Mucosa of descending colon (tissue), 3 donors: ENCODE measurements at places on chromosomes 7 and 10. TPM values are rescaled to one million over a fixed set of nuclear protein-coding genes. Genes with fewer than 3 reads are reported as not detected.

Gene EMX2
- not detected for total RNA-seq

Gene FZD1
- 7.3 TPM for total RNA-seq

Gene SUFU
- total RNA-seq: 13.9 TPM

DNA sequence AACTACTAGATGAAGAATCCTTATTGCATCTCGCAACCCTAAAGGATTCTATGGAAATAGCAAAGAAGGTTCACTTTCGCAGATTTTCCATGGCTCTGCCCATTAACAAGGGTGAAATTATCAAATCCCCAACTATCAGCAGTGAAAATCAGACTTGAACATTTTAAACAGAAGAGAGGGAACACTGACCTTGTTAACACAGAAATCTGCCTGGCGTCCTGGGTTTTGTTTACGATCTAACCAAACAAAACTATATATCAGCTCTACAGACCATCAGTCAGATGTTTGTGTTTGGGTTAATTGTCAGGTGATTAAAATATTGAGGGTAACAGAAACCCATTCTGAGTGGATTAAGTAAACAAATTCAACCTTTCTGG is 1.9 kb downstream of the CTTNBP2 start:
- no peak for DNase-seq

DNA sequence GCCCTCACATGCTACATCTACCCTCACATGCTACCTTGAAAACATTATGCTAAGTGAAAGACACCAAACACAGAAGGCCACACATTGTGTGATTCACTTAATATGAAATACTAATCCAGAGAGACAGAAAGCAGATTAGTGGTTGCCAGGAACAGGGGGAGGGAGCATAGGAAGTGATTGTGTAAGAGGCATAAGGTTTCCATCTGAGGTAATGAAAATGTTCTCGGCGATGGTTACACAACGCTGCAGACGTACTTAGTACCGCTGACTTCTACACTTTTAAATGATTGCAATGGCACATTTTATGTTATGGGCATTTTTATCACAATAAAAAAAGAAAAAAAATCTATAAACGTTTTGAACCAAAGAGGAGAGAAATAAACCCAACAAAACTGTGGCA is 742.3 kb downstream of the TYW1 start:
- DNase-seq: no peak

DNA sequence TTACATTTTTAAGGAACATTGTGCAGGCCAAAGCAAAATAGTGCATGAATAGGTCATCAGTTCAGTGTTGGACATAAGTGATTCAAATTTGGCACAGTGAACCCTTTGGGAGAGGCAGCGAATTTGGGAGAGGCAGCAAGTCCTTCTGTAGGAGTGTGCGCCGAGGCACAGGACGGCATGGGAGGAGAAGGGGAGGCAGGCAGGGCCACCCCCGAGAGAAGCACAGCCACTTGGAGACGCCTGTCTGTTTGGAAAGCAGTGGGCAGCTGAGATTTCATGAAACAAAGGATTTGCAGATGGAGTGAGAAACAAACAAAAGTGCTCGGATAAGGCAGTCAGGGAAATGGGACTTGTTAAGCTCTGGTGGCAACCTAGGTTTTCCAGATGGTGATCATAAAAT is 30.6 kb downstream of the VIPR2 start:
- DNase-seq: no peak

DNA sequence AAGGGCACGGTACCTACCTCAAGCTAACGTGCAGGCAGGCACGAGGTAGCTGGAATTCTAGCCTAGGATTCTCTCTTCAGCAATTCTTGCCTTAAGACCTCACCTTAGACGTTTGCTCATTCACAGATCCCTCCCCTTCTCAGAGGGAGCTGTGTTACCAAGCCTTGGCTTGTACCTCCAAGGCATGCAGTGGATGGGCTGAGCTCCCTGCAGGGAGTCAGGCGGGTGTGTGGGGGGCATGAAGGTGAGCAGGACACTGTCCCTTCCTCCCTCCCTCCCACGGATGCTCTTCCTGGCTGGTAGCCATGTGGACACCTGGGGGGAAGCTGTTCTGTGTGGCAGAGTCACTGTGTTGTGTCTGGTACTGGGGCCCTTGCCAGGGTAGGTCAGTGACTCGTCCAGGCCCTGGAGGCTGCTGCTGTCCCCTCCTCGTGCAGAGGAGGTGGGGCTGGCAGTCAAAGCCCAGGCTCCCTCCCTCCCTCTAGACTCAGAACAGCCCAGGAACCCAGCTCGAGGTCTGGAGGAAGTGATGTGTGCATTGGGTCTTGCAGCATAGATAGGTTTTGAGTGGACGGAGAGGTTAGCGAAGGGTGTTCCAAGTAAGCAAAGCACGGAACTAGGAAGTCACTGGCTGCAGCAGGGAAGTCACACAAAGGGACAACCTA is 222.2 kb upstream of the SH2B2 start:
- no peak for DNase-seq

DNA sequence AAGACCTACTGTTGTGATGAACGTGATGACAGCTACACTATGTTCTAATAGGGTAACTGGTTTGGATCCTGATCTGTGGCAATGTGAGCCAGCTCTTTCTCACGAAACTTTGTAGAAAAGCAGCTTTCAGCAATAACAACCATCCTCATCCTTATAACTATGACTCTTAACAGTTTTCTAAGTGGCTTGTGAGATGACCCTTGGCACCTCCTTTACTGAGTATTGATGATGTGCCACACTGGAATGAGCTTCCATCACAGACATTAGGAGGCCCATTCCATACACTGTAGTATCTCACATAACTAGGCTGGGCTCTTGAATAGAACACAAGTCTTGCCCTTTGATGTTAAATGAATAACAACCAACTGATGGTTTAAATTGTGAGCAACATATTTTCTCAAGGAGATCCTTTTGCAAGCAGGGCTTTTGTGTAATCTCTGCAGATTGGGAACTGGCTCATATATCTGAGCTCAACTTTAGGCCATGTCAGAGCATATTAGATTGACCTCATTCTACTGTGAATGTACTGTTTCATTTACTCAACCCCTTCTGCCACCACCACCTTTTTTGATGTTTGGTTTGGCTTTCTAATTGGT is 46.4 kb downstream of the MYPN start:
- no peak for DNase-seq

DNA sequence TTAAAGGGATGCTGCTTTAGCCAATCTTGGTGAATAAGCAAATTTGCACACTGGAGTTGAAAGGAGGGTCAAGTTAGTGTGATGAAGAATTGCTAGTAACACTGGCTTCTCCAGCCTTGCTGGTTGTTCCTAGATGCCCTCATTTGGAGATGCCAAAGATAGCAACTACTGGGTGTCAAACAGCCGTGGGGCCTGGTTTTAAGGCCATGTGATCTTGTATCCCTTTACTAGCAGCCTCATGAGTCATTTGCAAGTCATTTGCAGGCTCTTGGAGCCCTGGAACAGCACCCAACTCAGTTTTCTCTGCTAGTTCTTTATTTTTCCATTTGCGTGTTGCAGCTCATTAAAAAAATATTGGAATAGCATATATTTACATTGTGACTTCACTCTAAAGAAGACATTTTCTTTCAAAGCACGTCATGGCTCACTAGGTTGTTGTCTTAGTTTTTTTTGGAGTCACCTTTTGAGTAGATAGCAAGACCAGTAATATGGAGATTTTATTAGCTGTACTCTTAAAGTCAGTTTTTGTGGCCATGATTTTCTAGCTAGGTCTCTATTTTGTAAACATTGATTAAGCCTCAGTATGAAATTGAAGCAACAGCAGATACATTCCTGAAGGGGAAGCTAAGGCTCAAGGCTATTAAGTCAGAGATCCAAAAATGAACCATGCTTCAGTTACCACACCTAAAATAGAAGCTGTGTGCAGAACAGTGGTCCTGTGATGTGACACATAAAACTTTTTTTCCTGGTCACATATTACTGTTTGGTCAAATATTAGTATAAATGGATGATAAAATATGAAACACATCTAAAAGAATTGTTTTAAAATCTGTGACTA is 1.3 kb downstream of the LSMEM1 start:
- no peak for DNase-seq

DNA sequence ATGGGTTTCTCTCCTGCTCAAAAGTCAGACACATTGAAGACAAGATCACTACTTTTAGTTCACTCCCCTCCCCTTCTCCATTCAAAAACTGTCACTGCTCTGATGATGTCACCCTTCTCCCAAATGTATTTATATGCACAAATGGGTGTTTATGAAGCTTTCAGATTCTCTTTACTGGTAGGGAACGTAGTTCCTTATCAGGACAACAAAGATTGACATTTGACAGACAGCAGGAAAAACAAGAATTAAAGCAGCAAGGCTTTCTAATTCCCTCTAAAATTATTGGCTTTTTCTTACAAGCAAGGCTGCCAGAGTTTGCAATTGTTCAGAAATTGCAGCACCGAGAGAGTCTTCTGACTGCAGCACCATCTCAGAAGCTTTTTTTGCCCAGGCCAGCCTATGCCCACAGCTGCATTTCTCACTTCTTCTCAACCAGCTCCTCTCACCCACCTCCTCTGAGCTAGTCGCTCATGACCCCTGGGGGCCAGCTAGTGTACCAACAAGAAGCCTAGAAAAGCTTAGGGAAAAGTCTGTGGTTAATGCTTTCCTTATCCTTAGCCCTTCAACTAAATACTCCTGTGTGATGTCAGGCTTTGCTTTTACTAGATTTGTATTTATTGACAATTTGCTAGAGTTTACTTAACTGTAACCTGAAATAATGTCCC is 265.1 kb downstream of the HTR7 start:
- DNase-seq: no peak
